ENCODE measurements at places on chromosomes 6 and 20. TPM values are rescaled to one million over a fixed set of nuclear protein-coding genes. Genes with fewer than 3 reads are reported as not detected.

MYLK4 gene
- 0.48 TPM for total RNA-seq

ARMH2 gene
- not detected for total RNA-seq

GPR63 gene
- 2.4 TPM for total RNA-seq

RWDD2A gene
- 1.6 TPM for total RNA-seq

MYO6 gene
- 2.9 TPM for total RNA-seq

SLC4A11 gene
- not detected for total RNA-seq

TOX2 gene
- 0.12 TPM for total RNA-seq

GGTLC1 gene
- total RNA-seq = not detected

ZNF311 gene
- total RNA-seq = 1.2 TPM

ZSWIM3 gene
- total RNA-seq = 4.6 TPM

NCOA7 gene
- total RNA-seq = 26.1 TPM
